ENCODE measurements at places on chromosomes 5 and 9.
A peak's percentile ranks its signal among the peaks of the same experiment; 100 is the strongest.

- no peak for DNase-seq
Measured at GRCh38 chr5:21807953-21808352, 1045.2 kb downstream of the CDH12 start.

- DNase-seq: no peak
Measured at GRCh38 chr5:124065508-124065907, 553.5 kb downstream of the CSNK1G3 start.

DNA sequence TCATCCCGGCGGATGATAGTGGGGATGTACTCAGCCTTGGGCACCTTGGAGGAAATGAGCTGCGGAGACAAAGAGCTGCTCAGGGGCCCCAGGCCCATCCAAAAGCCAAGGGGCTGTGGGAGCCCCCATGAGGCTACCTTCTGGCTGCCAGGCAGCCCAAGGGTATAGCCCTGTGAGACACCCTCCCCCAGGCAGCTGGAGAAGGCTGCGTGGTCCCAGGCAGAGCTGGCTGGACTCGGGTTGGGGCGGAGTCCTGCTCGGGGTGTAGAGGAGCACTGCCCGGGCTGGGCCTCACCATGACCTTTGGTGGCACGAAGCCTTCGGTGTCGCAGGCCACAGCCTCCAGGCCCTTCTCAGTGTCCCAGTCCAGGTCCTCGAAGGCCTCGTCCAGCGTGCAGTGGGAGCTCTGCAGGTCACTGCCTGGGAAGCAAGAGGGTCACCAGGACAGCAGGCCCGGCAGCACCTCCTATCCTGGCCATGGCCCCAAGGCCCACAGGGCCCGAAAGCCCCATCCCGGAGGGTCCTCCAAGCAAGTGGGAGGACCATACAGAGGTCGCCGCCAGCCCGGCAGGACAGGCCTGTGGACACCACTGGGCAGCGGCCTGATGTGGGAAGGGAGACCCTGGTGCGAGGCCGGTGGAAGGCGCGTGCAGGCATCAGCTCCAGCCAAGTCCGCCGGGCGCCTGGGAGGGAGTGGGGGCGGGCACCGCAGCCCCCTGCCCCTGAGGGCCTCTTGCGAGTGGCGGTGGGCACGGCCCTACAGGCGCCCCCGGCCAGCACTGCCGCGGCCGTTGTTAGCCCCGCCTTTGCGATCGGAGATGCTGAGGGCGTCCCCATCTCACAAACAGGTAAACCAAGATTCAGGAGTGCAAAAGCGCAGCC lies 6.1 kb downstream of the NSMF start:
- peak; percentile 3 for DNase-seq

DNA sequence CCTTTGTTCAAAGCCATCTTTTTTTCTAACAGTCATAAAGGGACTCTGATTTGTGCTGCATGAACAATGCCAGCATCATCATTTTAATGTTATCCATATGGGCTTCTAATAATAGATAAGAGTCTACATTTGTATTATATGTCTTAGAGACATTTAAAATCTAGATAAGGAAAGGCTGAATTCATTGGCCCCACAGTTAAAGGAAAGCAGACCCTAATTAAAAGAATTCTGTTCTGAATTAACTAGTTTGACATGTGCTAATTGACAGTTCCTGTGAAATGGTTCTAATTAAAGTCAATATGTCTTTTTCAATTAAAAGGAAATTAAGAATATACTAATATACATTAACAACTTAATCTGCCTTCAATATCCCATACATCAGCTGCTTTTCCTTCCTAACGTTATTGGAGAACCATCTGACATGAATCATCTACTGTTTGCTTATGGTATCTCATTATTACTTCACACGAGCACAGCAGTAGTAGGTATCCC lies 104.7 kb downstream of the NR2F1-AS1 start:
- no peak for DNase-seq

GRCh38 chr5:179820127-179820482 lies 600 bp upstream of the SQSTM1 start:
- DNase-seq: no peak

DNA sequence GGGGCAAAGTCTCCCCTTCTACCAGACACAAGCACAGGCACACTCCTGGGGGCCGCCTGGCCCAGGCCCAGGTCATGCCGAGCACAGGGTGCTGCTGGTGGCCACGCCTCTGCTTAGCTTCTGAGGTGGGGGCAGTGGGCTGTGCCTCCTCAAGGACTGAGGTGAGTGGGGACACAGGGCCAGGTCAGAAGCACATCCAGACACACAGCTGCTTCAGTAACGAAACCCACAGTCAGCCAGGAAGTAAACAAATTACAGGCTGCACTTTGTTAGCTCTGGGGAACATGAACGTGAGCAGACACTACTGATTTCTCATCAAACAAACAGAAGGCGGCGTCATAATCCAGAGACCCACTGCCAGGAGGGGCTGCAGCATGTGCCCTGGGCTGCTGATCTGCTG lies 192.4 kb downstream of the HSPA4 start:
- no peak for DNase-seq

GRCh38 chr5:171681677-171682076 lies 103.9 kb upstream of the SMIM23 start:
- no peak for DNase-seq
